ENCODE measurements at places on chromosomes 11 and 22. TPM values are rescaled to one million over a fixed set of nuclear protein-coding genes. Genes with fewer than 3 reads are reported as not detected.

The TNNI2 gene
- polyA plus RNA-seq: 1,913 TPM

- no peak for DNase-seq
Observed at GRCh38 chr11:75500742-75501141, 25.0 kb downstream of the GDPD5 start.

- no peak for DNase-seq
Observed at GRCh38 chr11:122686111-122686510, 30.6 kb downstream of the UBASH3B start.

GRCh38 chr22:21845558-21846453 is 21.6 kb downstream of the MAPK1 start:
- no peak for DNase-seq

All from muscle of arm (tissue), 14 donors.